NCI-H510A (cell line): ENCODE measurements at places on chromosomes 1 and 21.
A peak's percentile ranks its signal among the peaks of the same experiment; 100 is the strongest.

DNA sequence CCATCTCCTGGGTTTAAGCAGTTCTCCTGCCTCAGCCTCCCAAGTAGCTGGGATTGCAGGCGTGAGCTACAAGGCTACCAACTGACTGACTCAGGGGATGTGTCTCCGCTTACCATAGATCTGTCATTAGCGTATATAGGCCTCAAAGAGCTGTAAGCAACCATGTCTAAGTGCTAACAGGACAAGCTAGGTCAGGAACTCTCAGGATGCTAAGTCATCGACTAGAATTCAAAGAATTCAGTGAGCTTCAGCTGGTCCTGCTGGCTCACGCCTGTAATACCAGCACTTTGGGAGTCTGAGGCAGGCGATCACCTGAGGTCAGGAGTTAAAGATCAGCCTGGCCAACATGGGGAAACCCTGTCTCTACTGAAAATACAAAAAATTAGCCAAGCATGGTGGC lies 29.5 kb downstream of the CAPN2 start:
- DNase-seq, result no peak

DNA sequence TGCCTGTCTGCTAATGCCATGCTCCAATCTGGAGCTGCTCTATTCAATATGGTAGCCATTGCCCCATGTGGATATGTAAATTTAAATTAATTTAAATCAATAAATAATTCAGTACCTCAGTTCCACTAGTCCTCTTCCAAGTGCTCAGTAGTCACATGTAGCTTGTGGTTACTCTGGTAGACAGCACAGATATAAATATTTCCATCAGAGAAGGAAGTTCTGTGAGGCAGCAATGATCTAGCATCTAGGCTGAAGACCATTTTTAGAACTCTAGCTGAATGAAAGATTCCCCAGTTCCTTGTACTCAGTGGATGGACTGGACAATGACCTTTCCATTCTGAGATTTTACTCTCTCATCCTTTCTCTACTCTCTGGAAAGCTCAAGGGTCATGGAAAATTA lies 25.8 kb upstream of the CAPZB start:
- DNase-seq, result no peak

GRCh38 chr1:48940962-48941732 lies 164.5 kb upstream of the BEND5 start:
- DNase-seq, result no peak

GRCh38 chr21:45010096-45010495 lies 64.3 kb upstream of the ADARB1 start:
- DNase-seq, result no peak

- no peak for DNase-seq
Observed at GRCh38 chr1:194466706-194467105, 1280.3 kb upstream of the B3GALT2 start.

DNA sequence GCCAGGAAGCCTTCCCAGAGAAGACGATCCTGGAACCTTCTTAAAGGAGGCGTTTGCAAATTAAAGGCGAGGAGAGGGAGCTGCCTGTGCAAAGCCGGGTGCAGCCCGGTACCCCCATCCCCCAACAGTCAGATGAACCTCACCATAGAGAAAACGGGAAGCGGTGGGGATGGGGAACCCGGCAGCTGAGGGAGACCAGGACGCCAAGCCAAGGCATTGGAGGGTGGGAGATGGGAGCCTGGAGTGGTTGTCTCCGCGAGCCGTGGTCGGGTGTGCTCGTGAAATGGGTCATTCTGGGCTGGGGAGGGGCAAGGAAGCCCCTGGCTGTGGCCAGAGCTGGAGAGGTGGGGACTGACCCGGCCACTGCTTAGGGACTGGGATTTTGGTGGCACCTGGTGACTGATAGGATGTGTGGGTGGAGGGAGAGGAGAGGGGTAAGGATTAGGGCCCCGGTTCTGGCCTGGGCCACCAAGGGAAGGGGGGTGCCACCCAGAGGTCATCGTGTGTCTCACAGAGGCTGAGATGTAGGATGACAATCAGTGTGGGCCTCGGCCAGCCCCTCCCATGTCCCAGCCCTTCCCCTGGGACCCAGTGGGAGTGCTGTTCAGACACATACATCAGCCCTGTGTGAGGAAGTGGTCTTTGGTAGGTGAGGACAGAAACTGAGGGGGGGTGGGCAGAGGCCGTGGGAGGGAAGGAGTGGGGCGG lies 676 bp upstream of the PADI2 start:
- no peak for DNase-seq

DNA sequence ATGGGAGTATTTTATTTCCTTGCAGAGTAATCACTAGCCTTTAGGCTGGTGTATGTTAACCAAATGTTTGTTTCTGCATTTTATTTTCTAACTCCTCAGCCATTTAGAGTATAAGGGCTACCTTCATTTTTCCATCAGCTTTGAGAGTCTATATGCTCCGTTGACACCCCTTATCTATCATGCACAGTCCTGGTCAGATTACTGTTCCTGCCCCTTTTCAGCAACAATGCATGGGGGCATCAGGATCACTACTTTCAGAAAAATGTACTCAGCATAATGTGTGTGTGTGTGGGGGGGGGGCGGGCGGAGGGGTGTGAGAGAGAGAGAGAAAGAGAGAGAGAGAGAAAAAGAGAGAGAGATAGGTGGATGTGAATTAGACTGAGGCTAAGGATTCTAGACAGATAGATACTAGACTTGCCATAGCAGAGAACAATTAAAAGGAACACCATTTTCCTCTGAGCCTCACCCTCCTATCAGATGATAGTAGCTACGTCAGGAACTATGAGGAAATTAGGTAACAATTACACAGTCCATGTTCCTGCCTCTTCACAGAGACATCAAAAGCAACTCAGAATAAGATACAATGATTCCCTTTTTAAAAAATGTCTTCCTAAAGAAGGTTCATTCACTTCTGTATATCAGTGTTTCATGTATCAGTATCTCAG lies 40.8 kb downstream of the FCER1A start:
- DNase-seq, result no peak

DNA sequence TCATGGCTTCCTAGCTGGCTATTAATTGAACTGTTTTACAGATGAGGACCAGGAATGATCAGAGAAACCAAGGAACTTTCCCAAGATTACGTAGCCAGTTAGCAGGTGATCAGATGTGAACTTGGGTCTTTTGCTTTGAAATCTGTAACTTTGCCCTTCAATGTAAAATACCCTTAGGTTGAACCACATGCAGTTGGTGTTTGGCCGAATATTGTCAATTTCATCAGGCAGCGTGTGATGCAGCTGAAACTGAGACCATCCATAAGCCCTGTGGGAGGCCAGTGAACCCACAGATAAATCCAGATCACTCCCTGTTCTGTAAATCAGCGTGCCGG lies 150.8 kb downstream of the ETS2 start:
- no peak for DNase-seq

DNA sequence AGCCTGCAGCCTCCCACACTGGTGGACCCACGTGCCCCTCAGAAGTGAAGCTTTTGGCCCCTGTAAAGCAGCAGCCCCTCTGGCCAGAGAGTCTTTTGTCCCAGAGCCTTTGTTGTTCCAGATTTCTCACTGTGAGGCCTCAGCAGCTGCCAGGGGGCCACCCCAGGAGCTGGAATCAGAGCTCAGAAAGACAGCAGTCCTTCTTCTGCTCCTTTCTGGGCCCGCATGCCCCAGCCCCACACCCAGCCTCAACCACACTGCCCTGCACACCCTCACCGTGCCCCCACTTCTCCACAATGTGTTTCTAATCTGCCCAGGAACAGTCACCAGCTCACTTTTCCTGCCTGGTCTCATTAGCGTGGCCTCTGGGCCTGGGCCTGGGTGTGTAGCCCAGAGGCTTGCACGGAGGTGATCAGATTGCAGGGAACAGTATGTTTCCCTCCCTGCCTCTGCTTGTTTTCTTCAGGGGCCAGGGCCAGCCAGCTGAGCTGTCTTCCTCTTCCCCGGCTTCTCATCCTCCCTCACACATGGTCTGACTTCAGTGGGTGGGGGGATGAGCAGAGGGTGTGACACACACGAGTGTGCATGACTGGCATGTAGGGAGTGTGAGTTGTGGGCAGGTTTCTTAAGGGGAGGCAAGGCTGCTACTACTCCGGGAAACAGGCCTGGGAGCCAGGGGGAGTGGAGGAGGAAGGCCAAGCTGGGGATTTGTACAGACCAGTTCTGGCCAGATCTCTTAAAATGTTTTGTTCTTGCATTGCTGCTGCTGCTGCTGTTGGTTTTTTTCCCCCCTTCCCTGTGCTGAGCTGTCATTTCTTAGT lies 82.5 kb upstream of the ZNF648 start:
- DNase-seq, result no peak

GRCh38 chr1:63946866-63947491 lies 173.2 kb downstream of the ROR1 start:
- no peak for DNase-seq

DNA sequence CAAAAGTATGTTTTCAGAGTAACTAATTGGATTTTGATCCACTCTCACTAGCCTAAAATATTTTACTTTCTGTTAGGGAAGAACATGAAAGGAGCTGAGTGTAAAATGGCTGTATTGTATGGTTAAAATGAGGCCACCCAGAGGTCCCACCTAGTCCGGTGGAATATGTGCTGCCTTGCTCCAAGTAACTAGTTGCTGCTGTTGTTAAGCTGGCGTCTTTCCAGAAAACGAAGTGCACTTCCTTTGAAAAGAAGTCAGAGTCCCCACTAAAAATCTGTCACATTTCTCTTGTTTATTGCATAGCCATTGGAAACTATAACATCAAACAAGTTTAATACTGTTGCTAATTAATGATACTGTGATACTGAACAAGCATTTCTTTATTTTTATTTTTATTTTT lies 3.2 kb downstream of the SLC25A33 start:
- DNase-seq, result no peak

DNA sequence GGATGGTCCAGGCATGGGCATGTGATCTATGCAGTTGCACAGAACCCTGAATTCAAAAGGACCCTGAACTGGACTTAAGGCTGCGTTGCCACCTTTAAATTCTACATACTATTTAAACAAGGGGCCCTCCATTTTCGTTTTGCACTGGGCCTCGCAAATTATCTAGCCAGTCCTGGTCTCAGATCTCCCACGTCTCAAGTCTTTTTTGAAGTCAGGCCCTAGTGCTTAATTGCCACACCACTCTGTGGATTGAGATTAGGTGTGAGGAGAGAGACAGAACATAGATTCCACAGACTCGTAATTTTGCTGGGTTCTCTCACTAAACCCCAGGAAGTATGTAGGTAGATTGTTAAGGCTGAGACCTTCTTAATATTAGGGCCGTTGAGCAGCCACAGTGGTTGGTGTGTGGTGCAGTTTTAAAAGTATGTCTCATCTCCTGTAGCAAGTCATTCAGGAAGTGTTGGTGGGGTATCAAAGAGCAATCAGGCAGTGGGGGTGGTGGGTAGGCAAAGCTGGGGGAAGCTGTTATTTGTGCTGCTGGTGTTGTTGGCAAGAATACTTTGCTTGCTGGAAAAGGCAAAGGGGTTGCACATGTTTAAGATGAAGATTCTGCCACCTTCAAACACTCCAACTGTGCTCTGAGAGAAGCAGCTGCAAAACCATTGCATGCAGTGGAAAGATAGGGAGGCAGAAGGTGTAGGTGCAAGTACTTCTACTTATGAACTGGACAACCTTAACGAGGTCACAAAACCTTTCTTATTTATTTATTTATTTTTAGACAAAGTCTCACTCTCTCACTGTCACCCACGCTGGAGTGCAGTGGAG lies 11.2 kb downstream of the CD84 start:
- no peak for DNase-seq

- no peak for DNase-seq
Observed at GRCh38 chr1:19465123-19465522, 20.2 kb downstream of the CAPZB start.

DNA sequence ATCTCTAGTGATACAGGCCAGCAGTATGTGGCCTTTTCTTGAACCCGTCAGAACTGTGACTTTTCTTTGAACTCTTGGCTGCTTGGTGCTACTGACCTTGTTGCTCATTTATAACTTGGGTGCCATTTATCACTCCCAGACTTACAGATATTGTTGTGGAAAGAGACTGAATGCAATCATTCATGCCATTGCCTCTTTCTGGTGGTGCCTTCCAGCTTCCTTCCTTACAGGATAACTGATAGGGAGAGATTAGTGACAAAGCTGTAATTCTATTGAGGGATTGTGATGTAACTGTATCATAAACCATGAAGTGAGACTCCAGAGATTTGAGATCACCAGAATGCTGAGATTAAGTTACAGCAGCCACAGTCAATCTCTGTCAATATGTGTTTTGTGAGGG lies 256.5 kb downstream of the USP25 start:
- no peak for DNase-seq

DNA sequence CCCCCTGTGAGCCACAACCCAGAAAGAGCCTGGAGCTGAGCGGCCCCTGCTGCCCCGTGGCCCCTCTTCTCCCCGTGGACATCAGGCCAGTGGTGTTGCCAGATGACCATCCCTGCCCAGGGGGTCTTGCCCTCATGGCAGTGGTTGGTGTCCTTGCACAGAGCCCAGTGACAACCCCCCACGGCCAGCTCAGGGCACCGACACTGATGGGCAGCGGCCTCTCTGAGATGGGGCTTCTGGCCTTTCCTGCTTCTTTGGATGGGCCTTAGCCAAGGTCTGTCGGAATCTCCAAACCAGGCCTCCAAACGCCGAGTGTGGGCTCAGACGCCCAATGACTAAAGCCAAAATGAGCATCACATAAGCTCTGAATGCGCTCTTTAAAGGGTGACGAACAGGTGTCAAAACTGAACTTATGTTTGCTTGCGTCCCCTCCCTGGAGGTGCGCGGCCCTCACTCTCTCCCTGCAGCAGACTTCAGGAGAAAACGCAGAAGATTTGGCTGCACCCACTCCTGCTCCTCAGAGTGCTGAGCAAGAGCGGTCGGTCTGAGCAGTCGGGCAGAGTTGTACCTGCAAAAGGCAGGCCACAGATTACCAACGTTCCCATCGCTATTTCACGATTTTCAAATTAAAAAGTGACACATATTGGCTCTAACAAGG lies 41.9 kb downstream of the UBE2G2 start:
- no peak for DNase-seq

DNA sequence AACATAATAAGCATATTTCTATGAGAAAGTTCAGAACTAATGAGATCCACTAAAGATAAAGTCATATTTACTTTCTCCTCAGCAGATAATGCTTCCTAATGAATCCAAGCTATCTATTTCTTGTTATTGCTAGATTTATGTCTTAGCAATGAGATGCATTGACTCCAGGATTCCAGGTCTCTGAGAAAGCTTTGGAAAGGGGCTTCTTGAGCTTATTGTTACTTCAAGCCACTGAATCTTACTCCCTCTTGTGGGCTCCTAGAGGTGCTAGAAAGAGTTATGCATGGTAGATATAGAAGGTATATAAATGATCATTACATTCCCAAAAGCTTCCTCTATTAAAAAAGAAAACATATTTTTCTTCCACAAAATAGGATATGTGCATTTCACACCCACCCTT lies 246.4 kb upstream of the ADAMTS5 start:
- no peak for DNase-seq

GRCh38 chr1:84077476-84078107 lies 66.5 kb upstream of the PRKACB start:
- peak; percentile 80 for DNase-seq

GRCh38 chr1:234709473-234710228 lies 99.7 kb upstream of the IRF2BP2 start:
- peak; percentile 41 for DNase-seq
